ENCODE measurements at places on chromosomes 7 and 10. TPM values are rescaled to one million over a fixed set of nuclear protein-coding genes. Genes with fewer than 3 reads are reported as not detected.

DNA sequence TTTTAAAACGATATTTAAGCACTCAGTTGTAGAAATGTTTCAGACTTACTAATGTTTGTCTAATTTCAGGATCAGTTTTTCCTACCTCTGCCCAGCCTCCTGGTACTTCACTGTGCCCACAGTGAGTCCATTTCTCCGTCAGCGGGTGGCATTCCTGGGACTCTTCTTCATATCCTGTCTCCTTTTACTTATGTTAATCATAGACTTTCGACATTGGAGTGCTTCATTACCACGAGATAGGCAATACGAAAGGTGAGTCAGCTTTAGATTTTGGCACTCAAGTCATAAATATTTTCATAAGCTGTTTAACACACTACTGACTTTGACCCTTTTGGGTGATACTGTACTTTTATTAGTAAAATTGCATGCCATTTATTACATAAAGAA lies 2.1 kb downstream of the ENTPD7 start:
- no peak for DNase-seq
- H3K4me3 ChIP-seq: peak overlapping the region; percentile 58
- H3K27me3 ChIP-seq: peaks cover 25% of the 10 kb centered on the region
- no peak overlapping the region for H3K27ac ChIP-seq
- peaks cover 18% of the 10 kb centered on the region for H3K4me1 ChIP-seq
- H3K36me3 ChIP-seq: no peaks in the 10 kb centered on the region

- no peak overlapping the region for H3K27ac ChIP-seq
- no peaks in the 10 kb centered on the region for H3K27me3 ChIP-seq
- no peaks in the 10 kb centered on the region for H3K36me3 ChIP-seq
- no peak overlapping the region for H3K4me3 ChIP-seq
- H3K4me1 ChIP-seq: peaks cover 21% of the 10 kb centered on the region
Observed at GRCh38 chr10:69715156-69715898, 85.3 kb downstream of the FAM241B start.

Gene ZP3
- not detected for total RNA-seq

DNA sequence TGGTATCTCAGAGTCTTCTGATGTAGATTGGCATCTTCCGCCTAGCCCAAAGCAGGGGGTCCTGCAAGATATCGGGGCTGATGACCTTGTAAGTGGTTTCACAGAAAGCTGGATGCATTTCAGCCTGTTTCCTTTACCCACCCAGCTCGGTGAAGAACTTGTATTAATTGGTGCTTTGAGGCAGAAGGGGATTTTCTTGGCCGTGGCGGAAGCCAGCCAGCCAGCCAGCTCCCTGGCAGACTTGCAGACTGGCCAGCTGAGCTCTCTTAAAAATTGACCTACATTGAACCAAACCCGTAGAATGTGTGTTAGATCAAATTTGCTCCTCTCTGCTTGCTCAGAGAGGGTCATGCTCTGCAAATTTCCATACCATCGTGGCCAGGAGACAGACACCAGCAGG lies 218.4 kb downstream of the ADAM12 start:
- H3K27ac ChIP-seq: peak overlapping the region; percentile 64
- no peak for DNase-seq
- no peaks in the 10 kb centered on the region for H3K27me3 ChIP-seq

Gene CASD1
- 40.2 TPM for total RNA-seq

DNA sequence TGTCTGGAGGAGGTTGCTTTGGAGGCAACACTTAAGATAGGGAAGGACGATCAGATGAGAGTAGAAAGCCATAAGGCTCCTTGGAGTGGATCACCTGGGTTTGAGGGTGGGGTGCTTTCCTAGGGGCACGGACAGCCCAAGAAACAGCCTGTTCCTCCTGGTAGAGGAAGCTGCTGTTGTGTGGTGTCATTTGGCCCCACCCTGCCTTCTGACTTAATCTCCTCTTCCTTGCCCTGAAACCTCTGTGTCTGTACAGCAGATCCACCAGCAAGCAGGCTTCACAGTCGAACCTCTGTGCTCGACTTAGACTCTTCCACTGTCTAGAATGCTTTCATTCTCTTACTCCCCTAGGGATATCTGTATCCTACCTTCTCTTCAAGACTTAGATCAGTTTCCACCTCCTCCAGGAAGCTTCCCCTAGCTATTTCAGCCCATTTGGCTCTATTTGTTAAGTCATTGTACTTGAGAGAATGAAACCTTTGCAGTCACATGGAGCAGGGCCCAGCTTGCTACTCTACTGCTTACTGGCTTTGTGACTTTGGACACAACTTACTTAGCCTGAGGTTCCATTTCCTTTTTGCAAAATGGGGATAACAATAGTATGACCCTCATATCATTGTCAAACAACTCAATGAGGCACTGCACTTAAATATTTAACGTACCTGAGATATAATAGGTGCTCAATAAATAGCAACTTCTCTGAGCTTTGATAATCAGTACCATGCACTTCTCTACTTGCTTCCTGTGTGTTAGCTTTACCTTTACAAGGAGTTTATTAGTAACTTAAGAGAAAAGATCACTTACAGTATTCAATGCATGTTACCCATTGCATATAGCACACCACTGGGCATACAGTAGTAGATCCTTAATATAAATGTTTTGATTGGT lies 5.0 kb downstream of the MXI1 start:
- H3K4me1 ChIP-seq: peaks cover 47% of the 10 kb centered on the region
- no peak for DNase-seq
- H3K27ac ChIP-seq: no peak overlapping the region
- H3K36me3 ChIP-seq: no peaks in the 10 kb centered on the region
